ENCODE measurements at places on chromosomes 1 and 21. TPM values are rescaled to one million over a fixed set of nuclear protein-coding genes. Genes with fewer than 3 reads are reported as not detected.
A peak's percentile ranks its signal among the peaks of the same experiment; 100 is the strongest.

Gene KAZN
- total RNA-seq = 32.8 TPM

Gene TMEM79
- 64.9 TPM for total RNA-seq

Gene TNN
- total RNA-seq = under 0.01 TPM

Gene ATXN7L2
- 4.2 TPM for total RNA-seq

Gene MKNK1
- total RNA-seq = 33.6 TPM

Gene AGT
- total RNA-seq = 0.95 TPM

Gene B3GALNT2
- 38.9 TPM for total RNA-seq

Gene SNAP47
- total RNA-seq = 11.3 TPM

Gene OVAAL
- total RNA-seq = not detected

Gene GDAP2
- 9.1 TPM for total RNA-seq

Gene PLA2G2C
- not detected for total RNA-seq

Gene DBT
- 6.1 TPM for total RNA-seq

Gene PTPN7
- 5.5 TPM for total RNA-seq

GRCh38 chr1:206011057-206011456 lies 7.9 kb upstream of the RAB7B start:
- no peak overlapping the region for H3K4me3 ChIP-seq
- H3K36me3 ChIP-seq = no peaks in the 10 kb centered on the region
- H3K27me3 ChIP-seq = no peaks in the 10 kb centered on the region
- peaks cover 4% of the 10 kb centered on the region for H3K4me1 ChIP-seq
- no peak for DNase-seq

GRCh38 chr1:76998582-76999223 lies 131.4 kb downstream of the ST6GALNAC5 start:
- no peaks in the 10 kb centered on the region for H3K4me1 ChIP-seq
- H3K4me3 ChIP-seq = no peak overlapping the region
- no peak overlapping the region for H3K27ac ChIP-seq
- no peaks in the 10 kb centered on the region for H3K27me3 ChIP-seq
- DNase-seq = no peak

- no peaks in the 10 kb centered on the region for H3K27me3 ChIP-seq
- H3K4me1 ChIP-seq = peaks cover 16% of the 10 kb centered on the region
- no peak overlapping the region for H3K4me3 ChIP-seq
- no peaks in the 10 kb centered on the region for H3K36me3 ChIP-seq
- no peak overlapping the region for H3K27ac ChIP-seq
- no peak for DNase-seq
Measured at GRCh38 chr1:52296345-52296744, 69.7 kb downstream of the CC2D1B start.

- no peak overlapping the region for H3K4me3 ChIP-seq
- H3K27me3 ChIP-seq = no peaks in the 10 kb centered on the region
- H3K4me1 ChIP-seq = peaks cover 21% of the 10 kb centered on the region
- no peak overlapping the region for H3K27ac ChIP-seq
- no peak for DNase-seq
- no peaks in the 10 kb centered on the region for H3K36me3 ChIP-seq
Measured at GRCh38 chr1:162899422-162900146, 38.6 kb upstream of the CCDC190 start.

- no peak overlapping the region for H3K27ac ChIP-seq
- H3K27me3 ChIP-seq = no peaks in the 10 kb centered on the region
- no peaks in the 10 kb centered on the region for H3K4me1 ChIP-seq
- H3K4me3 ChIP-seq = no peak overlapping the region
Measured at GRCh38 chr1:58857680-58858673, 74.1 kb upstream of the JUN start.

DNA sequence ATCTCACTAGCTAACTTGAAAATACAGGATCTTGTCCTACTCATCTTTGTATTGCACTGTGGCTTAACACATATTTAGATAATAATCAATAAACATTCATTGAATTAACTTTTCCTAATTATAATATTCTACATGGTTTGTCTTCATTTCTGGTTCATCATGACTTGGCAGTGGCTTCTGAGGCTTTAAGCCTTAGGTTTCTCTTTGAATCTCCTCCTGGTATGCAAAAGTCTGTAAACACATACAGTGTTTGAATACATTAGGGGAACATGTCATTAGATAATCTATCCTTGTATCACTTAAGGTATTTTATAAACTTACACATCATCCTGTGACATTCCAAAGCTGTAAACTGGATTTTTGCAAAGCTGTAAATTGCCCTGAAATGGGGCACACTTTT lies 20.6 kb downstream of the CTSK start:
- H3K27me3 ChIP-seq = no peaks in the 10 kb centered on the region
- H3K4me3 ChIP-seq = no peak overlapping the region
- no peaks in the 10 kb centered on the region for H3K36me3 ChIP-seq
- no peak overlapping the region for H3K27ac ChIP-seq
- H3K4me1 ChIP-seq = peaks cover 4% of the 10 kb centered on the region

GRCh38 chr1:172381946-172382345 lies 38.5 kb upstream of the C1orf105 start:
- DNase-seq = no peak
- H3K4me3 ChIP-seq = no peak overlapping the region
- H3K4me1 ChIP-seq = no peaks in the 10 kb centered on the region
- no peaks in the 10 kb centered on the region for H3K36me3 ChIP-seq

GRCh38 chr21:46269466-46269865 lies 15.9 kb downstream of the MCM3AP start:
- H3K36me3 ChIP-seq = peaks cover 85% of the 10 kb centered on the region
- no peak overlapping the region for H3K27ac ChIP-seq
- no peak for DNase-seq

- no peak for DNase-seq
- no peak overlapping the region for H3K4me3 ChIP-seq
- H3K27ac ChIP-seq = peak overlapping the region; percentile 7
- no peaks in the 10 kb centered on the region for H3K36me3 ChIP-seq
- no peaks in the 10 kb centered on the region for H3K27me3 ChIP-seq
Measured at GRCh38 chr1:61192663-61193330, 110.4 kb downstream of the NFIA start.

- no peaks in the 10 kb centered on the region for H3K36me3 ChIP-seq
- no peak overlapping the region for H3K27ac ChIP-seq
- no peaks in the 10 kb centered on the region for H3K4me1 ChIP-seq
- DNase-seq = no peak
- no peaks in the 10 kb centered on the region for H3K27me3 ChIP-seq
- H3K4me3 ChIP-seq = no peak overlapping the region
Measured at GRCh38 chr1:72366466-72366865, 84.1 kb upstream of the NEGR1 start.

GRCh38 chr1:11339346-11340232 lies 66.6 kb downstream of the UBIAD1 start:
- no peak overlapping the region for H3K4me3 ChIP-seq
- no peaks in the 10 kb centered on the region for H3K27me3 ChIP-seq
- no peak overlapping the region for H3K27ac ChIP-seq
- H3K36me3 ChIP-seq = no peaks in the 10 kb centered on the region
- peaks cover 47% of the 10 kb centered on the region for H3K4me1 ChIP-seq

GRCh38 chr1:47611992-47612391 lies 174.1 kb downstream of the FOXD2 start:
- no peak overlapping the region for H3K4me3 ChIP-seq
- no peaks in the 10 kb centered on the region for H3K27me3 ChIP-seq
- H3K36me3 ChIP-seq = no peaks in the 10 kb centered on the region

- no peak overlapping the region for H3K4me3 ChIP-seq
- no peak for DNase-seq
- H3K36me3 ChIP-seq = no peaks in the 10 kb centered on the region
- H3K4me1 ChIP-seq = no peaks in the 10 kb centered on the region
- H3K27me3 ChIP-seq = no peaks in the 10 kb centered on the region
- no peak overlapping the region for H3K27ac ChIP-seq
Measured at GRCh38 chr1:66730462-66730861, 21.8 kb upstream of the DYNLT5 start.

GRCh38 chr1:58345215-58346035 lies 201.1 kb downstream of the OMA1 start:
- no peaks in the 10 kb centered on the region for H3K4me1 ChIP-seq
- no peaks in the 10 kb centered on the region for H3K27me3 ChIP-seq
- H3K4me3 ChIP-seq = no peak overlapping the region
- no peaks in the 10 kb centered on the region for H3K36me3 ChIP-seq

DNA sequence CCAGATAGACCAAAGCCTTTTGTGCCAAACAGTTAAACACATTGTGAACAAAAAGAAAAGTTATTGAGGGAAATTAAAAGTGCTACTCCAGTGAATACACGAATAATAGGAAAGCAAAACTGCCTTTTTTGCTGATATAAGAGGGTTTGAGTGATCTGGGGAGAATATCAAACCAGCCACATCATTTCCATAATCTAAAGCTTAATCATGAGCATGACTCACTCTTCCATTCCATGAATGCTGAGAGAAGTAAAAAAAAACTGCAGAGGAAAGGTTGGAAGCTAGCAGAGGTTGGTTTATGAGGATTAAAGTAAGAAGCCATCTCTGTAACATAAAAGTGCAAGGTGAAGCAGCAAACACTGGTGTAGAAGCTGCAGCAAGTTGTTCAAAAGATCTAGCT lies 350.6 kb upstream of the NCAM2 start:
- DNase-seq = no peak
- no peaks in the 10 kb centered on the region for H3K4me1 ChIP-seq
- H3K36me3 ChIP-seq = no peaks in the 10 kb centered on the region

GRCh38 chr1:167826127-167826526 lies 87.8 kb downstream of the ADCY10 start:
- peaks cover 9% of the 10 kb centered on the region for H3K4me1 ChIP-seq
- H3K27ac ChIP-seq = no peak overlapping the region
- no peak overlapping the region for H3K4me3 ChIP-seq

- no peaks in the 10 kb centered on the region for H3K36me3 ChIP-seq
- no peak overlapping the region for H3K27ac ChIP-seq
- no peak for DNase-seq
Measured at GRCh38 chr1:46490656-46491442, 1.2 kb downstream of the DMBX1 start.

- H3K27me3 ChIP-seq = no peaks in the 10 kb centered on the region
- H3K4me3 ChIP-seq = no peak overlapping the region
- no peak for DNase-seq
- H3K36me3 ChIP-seq = no peaks in the 10 kb centered on the region
Measured at GRCh38 chr1:15413563-15414444, 4.1 kb downstream of the EFHD2 start.

- DNase-seq = no peak
- no peaks in the 10 kb centered on the region for H3K36me3 ChIP-seq
- no peaks in the 10 kb centered on the region for H3K27me3 ChIP-seq
- no peak overlapping the region for H3K4me3 ChIP-seq
Measured at GRCh38 chr1:181149326-181150125, 61.0 kb downstream of the IER5 start.

DNA sequence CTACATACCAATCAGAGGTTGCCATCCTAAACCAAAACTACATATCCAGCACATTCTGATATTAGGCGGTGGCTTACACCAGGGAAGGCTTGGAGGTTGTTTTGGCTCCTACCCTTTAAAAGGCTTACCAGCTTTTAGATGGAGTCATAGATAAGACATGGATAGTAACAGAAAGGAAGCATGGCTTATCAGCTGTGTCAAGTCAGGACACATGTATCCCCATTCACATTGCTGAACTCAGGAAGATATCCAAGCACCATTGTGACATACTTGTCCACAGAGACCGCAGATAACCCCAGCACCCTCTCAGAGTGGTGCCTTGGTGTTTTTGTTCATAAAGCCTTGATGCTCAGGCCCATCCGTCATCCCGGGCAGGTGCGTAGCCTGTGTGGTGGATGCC lies 39.7 kb downstream of the ADARB1 start:
- no peaks in the 10 kb centered on the region for H3K27me3 ChIP-seq
- DNase-seq = no peak
- no peak overlapping the region for H3K27ac ChIP-seq
- no peak overlapping the region for H3K4me3 ChIP-seq

GRCh38 chr1:202154766-202155477 lies 5.5 kb downstream of the PTPN7 start:
- H3K4me1 ChIP-seq = no peaks in the 10 kb centered on the region
- no peaks in the 10 kb centered on the region for H3K27me3 ChIP-seq
- no peak overlapping the region for H3K27ac ChIP-seq
- no peaks in the 10 kb centered on the region for H3K36me3 ChIP-seq
- DNase-seq = no peak

GRCh38 chr1:162835157-162835899 lies 25.6 kb downstream of the CCDC190 start:
- no peak overlapping the region for H3K4me3 ChIP-seq
- H3K27me3 ChIP-seq = no peaks in the 10 kb centered on the region
- H3K36me3 ChIP-seq = no peaks in the 10 kb centered on the region
- H3K27ac ChIP-seq = no peak overlapping the region
- no peaks in the 10 kb centered on the region for H3K4me1 ChIP-seq
- no peak for DNase-seq

DNA sequence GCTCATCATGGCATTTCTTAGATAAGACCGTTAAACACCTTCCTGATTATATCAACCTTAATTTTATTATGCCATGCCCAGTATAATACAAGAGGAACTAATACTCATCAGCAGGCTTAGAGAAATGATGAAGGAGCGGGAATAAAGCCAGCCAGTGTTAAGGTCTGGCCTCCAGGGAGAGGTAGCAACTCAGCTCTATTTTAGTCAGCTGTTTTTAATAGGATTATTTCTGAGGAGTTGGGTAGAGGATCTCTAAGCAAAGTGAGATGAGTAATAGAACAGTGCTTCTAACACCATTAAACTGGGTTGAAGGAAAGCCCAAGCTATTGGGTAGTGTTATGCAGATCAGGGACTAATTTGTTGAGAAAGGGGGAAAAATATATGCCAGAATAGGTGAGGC lies 921.5 kb downstream of the TTLL7 start:
- no peak overlapping the region for H3K27ac ChIP-seq
- no peak overlapping the region for H3K4me3 ChIP-seq
- no peaks in the 10 kb centered on the region for H3K36me3 ChIP-seq
- H3K27me3 ChIP-seq = no peaks in the 10 kb centered on the region

DNA sequence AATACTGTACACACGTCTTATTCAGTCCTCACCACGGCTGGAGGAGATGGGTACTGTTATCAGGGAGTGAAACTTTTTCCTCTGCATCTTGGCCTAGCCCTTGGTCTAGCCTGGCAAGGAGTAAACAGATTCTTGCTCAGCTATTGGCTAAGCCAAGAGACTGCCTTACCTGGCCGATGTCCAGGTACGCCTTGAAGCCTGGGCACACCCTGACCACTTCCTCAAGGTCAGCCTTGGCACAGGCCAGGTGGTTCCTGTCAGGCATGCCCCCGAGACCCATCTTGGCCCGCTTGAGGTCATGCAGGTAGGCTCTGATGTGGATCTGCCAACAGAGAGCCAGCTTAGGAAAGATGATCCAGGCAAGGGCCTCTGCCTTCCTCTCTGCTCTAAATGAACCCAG lies 17.8 kb upstream of the PARS2 start:
- H3K27ac ChIP-seq = no peak overlapping the region
- no peak overlapping the region for H3K4me3 ChIP-seq
- no peaks in the 10 kb centered on the region for H3K4me1 ChIP-seq

- peak overlapping the region; percentile 59 for H3K27ac ChIP-seq
- H3K36me3 ChIP-seq = no peaks in the 10 kb centered on the region
- no peaks in the 10 kb centered on the region for H3K27me3 ChIP-seq
- H3K4me3 ChIP-seq = peak overlapping the region; percentile 50
- no peak for DNase-seq
- H3K4me1 ChIP-seq = peaks cover 24% of the 10 kb centered on the region
Measured at GRCh38 chr1:156160743-156161171, 7.4 kb downstream of the SEMA4A start.

GRCh38 chr21:33750017-33750416 lies 107.7 kb downstream of the ITSN1 start:
- no peak overlapping the region for H3K27ac ChIP-seq
- H3K27me3 ChIP-seq = no peaks in the 10 kb centered on the region
- H3K36me3 ChIP-seq = no peaks in the 10 kb centered on the region
- no peak overlapping the region for H3K4me3 ChIP-seq

Data from esophagus squamous epithelium (tissue), 5 donors.